ENCODE measurements at places on chromosomes 5 and 9.

DNA sequence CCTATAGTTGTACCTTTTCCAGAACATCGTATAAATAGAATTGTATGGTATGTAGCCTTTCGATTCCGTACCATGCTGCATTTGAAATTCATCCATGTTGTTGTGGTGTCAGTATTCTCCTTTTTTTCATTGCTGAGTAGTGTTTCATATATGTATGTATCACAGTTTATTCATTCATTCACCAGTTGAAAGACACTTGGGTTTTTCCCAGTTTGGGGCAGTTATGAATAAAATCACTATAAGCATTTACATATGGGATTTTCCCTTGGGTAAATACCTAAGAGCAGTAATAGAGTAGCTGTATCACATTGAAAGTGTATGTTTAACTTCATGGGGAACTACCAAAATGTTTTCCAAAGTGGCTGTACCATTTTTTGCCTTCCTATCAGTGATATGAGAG, 16.1 kb upstream of the FKTN start:
- DNase-seq: no peak

- DNase-seq: peak; percentile 90
Observed at GRCh38 chr5:111092062-111092853, at the start of gene WDR36. Gene WDR36, plus strand, starts transcription at chr5:111092348. Its CDS starts 109 bp downstream, at chr5:111092457.

DNA sequence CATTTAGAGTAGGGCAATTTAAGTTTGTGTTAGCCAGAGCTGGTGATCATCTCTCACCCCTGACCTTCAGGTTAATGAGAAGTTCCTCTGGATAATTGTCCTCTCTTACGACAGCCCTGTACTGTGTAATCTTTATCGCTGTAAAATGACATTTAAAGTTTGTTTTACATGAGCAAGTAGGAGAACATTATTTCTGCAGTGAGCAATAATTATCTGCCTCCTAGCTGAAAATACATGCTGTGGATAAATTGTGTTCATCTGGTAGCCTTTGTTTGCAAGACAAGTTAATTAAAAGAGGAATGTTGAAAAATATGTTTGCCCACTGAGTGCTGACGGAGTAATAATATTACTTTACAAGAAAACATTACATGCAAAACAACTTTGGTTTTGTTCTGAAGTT, 1083.8 kb upstream of the NUDT12 start:
- no peak for DNase-seq

GRCh38 chr9:124449381-124450151, 685 bp upstream of the ADGRD2 start:
- no peak for DNase-seq

- no peak for DNase-seq
Observed at GRCh38 chr5:80090884-80091166, 55.7 kb downstream of the THBS4 start.

DNA sequence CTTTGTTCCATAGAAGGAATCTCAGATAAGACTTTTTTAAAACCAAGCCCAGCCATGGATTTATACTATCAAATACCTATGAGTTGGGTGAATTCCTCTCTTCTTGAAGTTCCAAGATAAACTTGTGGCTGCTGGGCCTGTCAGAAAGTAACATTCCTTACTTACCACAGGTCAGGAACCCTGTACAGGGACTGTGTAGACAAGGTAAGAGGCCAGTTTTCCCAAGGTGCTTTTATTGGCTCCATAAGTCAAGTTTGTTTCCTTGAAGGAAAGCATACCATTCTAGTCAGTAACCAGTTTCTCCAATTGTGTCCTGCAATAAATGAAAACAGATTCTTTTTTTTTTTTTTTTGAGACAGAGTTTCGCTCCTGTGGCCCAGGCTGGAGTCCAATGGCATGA, 8.8 kb upstream of the CLTB start:
- DNase-seq: no peak

- no peak for DNase-seq
Observed at GRCh38 chr5:108251350-108251749, 130.5 kb downstream of the FBXL17 start.

DNA sequence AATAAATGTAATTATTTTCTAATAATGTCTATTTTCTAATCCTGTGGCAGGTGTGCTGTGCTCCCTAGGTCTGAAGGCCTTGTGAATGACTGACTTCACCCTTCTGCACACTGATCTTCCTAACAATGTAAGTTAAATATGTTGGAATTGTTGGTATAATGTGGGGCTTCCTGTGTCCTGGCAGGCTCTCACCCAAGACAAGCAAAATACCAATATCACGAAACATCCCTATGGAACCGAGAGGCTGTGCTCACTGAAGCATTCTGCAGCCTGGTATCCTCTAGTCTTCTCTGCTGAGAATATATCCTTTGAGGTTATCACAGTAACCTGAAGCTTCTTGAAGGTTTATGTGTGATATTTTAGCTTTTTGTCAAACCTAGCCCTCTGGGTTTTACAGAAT, 159.4 kb downstream of the GABRB2 start:
- no peak for DNase-seq

- no peak for DNase-seq
Observed at GRCh38 chr5:53576674-53577073, 16.2 kb downstream of the NDUFS4 start.

DNA sequence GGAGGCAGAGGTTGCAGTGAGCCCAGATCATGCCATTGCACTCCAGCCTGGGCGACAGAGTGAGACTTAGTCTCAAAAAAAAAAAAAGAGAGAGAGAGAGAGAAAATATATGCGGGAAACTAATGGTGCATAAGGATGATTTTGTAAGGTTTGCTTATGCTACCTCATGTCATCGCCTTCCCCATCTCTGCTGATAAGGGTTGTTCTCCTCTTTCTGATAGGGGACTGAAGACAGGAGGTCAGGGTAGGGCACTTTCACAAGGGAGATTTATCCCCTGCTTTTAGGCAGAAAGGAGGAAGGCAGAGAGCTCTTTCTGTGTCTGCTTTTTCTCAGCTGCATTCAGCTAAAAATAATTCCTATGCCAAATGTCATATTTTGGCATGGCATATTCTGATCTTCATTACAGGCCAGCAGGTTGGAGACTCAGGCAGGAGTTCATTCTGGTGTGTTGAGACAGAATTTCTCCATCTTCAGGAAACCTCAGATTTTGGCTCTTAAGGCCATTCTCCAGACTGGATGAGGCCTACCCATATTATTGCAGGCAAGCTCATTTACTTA, 220.2 kb downstream of the AUH start:
- no peak for DNase-seq

GRCh38 chr9:893843-894420, 52.4 kb downstream of the DMRT1 start:
- peak; percentile 64 for DNase-seq

DNA sequence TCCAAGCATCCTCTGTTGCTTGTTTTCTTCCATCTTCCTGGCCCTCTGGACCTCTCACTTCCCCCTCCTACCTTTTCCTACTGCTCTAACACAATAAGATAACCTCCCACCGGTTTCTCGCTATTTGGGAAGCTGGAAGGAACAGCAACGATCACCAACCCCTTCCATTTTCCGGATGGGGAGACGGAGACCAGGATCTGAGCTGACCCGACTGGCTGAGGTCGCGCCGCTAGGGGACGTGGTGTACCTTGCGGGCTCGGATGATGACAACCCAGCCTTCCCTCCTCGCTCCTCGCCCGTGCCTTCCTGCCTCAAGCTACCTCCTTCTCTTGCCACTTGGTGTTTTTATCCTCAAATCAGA, 1.9 kb downstream of the LPAR1 start:
- peak; percentile 76 for DNase-seq

DNA sequence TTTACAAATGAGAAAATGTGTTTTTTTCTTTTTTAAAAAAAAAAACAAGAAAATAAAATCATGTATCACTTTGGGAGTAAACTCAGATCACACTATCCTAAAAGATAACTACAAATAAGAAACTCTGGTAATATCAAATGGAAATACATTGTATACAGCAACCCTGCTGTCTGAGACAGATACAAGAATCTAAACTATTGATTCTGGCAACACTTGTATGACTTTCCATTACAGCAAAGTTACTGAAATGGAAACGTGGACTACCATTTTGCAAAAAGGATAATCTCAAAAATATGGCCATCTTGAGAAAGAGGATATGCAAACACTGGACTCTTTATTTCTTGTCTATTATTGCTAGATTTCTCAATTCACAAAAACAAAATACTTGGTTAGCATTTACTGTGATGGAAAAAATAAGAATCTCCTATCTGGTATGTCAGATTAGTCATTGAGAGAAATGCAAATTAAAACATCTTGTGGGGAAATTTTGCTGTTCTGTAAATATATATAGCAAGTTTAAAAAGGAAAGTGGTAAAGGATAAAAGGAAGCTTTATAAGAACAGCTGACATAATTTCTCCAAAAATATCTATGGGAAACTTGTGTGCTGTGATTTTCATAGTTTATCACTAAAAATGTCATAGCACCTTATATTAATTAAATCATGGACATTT, 112.9 kb upstream of the FER start:
- no peak for DNase-seq

DNA sequence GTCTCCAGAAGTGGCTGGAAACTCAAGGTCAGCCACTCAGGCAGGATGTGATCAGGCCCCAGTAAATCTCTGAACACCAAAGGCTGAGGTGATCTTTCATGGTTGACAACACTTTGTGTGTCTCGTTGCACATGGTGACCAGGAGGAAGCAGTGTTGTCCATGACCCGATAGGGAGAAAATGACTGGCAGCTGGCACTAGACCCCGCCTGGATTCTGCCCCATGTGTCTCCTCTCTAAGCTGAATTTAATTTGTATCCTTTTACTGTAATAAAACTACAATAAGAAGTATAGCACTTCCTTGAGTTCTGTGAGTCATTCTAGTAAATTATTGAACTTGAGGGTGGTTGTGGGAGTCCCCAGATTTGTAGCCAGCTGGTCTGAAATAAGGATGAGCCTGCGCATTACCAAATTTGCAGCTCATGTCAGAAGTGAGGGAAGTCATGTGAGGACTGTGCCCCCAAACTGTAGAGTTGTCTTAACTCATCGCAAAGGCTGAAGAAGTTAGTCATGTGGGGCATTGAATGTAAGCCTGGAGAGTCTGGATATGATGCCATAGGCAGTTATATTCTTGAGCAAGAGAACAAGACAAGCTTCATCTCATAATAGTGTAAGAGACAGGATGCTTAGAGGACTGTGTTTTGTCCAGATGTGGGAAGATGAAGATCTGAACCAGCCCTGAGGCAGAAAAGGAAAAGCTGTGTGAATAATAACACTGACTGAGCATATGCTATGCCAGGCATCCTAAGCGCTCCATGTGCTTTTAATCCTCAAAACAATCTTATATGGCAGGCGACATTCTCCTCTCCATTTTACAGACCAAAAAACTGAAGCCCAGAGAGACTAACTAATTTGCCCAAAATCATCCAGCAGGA, 55.9 kb downstream of the TMEM215 start:
- peak; percentile 8 for DNase-seq

DNA sequence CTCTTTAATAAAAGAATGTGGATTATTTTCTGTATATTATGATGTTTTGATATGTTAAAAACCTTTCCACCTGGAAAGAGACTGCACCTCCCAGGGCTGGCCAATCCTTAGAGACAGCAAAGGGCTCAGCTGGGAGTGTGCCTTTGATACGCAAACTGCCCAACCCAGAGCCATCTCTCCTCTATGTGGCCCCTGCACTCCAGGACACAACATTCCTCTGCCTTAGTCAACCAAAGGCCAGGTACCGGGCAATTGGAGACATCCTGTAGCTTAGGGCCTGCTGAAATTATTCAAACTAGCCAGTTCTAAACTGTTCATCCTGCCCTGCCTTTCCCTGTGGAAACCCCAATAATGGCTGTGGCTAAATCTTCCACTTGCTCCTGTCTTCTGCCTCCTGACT, 5.0 kb upstream of the HSPB3 start:
- no peak for DNase-seq

GRCh38 chr5:175840050-175840841, 31.1 kb upstream of the CPLX2 start:
- DNase-seq: no peak

GRCh38 chr9:96086936-96087571, 211.6 kb downstream of the ERCC6L2 start:
- DNase-seq: no peak

DNA sequence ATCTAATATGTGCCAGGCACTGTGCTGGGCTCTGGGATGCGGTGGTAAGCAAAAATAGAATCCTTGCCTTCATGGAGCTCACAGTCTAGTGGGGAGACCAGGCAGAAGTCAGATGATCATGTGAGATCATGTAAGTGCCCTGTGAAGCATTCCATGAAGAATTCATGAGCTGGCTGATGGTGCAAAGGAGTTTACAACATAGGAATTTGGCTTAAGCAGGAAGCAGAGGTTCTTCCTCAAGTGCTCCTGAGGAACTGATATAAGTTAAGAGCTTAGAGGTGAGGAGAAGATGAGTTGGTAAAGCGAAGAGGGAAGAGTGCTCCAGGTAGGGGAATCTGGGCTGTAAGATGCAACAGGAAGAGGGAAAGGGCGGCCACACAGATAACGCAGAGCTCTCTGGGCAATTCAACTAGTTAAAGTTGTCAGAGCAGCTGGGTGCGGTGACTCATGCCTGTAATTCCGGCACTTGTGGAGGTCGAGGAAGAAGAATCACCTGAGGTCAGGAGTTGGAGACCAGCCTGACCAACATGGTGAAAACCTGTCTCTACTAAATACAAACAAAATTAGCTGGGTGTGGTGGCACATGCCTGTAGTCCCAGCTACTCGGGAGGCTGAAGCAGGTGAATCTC, 78.5 kb upstream of the SPATA31D4 start:
- DNase-seq: peak; percentile 61

GRCh38 chr5:82426464-82427154, 148.5 kb upstream of the RPS23 start:
- no peak for DNase-seq

DNA sequence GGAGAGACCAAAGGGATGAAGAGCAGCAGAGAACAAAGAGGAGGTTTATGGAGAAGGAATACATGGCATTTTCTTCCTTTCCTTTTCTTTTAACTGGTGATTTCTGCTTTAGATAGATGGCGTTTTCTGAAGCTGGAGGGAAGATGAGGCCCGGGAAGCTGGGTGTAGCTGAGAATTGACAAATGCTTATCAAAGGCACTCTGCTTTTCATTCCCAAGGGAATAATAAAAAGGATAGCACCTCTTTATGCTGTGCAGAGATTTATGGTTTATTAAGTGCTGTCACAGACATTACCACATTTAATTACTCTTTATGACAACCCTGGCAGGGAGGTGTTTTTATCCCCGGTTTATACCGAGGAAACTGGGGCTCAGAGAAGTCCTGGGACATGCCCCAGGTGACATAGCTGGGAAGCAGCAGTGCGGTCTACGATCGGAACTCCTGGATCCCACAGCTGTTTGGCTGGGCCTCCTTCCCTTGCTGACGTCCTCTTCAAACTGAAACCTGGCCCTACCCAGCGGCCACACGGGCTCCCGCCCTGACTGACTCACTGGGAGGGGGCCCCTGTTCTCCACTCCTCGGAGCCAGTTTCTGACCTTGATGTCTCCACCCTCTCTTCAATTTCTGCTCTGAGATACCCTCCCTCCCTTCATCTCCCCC, 8.2 kb upstream of the EPB41L4B start:
- DNase-seq: peak; percentile 82

DNA sequence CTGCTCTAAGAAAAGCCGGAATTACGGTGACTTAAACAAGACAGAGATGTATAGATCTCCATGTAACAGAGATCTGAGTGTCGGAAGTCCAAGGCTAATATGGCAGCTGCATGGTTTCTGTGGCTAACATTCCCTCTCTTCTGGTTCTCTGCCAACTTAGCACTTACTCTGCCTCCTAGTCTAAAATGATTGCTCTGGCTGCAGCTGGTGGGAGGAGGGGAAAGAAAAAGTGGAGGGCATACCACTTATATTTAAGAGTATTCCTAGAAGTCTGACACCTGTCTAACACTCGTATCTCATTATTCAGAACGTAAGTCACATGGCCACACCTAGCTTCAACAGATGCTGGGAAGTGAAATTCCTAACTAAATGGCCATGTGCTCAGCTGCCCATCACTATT, 551.5 kb upstream of the TLE4 start:
- no peak for DNase-seq

GRCh38 chr5:159102311-159102934, 2.7 kb upstream of the EBF1 start:
- DNase-seq: no peak

Data from transverse colon (tissue), 4 donors.